T-cell (primary cell): ENCODE measurements at places on chromosomes 3 and 15. TPM values are rescaled to one million over a fixed set of nuclear protein-coding genes. Genes with fewer than 3 reads are reported as not detected.

Gene FAM107A
- total RNA-seq: 0.09 TPM

Gene ERICH6
- not detected for total RNA-seq

Gene LARP6
- total RNA-seq: not detected

Gene ANKUB1
- not detected for total RNA-seq

Gene HESX1
- total RNA-seq: not detected

Gene CA12
- not detected for total RNA-seq

Gene IL5RA
- total RNA-seq: 1.4 TPM

GRCh38 chr3:190562866-190563510, 49.1 kb downstream of the IL1RAP start:
- no peak overlapping the region for H3K27ac ChIP-seq
- H3K36me3 ChIP-seq: no peaks in the 10 kb centered on the region
- H3K4me3 ChIP-seq: no peak overlapping the region
- H3K4me1 ChIP-seq: no peaks in the 10 kb centered on the region
- H3K27me3 ChIP-seq: no peaks in the 10 kb centered on the region
- DNase-seq: no peak

- DNase-seq: no peak
- no peaks in the 10 kb centered on the region for H3K36me3 ChIP-seq
- no peaks in the 10 kb centered on the region for H3K4me1 ChIP-seq
- no peak overlapping the region for H3K27ac ChIP-seq
- H3K4me3 ChIP-seq: no peak overlapping the region
- H3K27me3 ChIP-seq: peaks cover 10% of the 10 kb centered on the region
Observed at GRCh38 chr3:37753428-37753827, 108.3 kb upstream of the CTDSPL start.

DNA sequence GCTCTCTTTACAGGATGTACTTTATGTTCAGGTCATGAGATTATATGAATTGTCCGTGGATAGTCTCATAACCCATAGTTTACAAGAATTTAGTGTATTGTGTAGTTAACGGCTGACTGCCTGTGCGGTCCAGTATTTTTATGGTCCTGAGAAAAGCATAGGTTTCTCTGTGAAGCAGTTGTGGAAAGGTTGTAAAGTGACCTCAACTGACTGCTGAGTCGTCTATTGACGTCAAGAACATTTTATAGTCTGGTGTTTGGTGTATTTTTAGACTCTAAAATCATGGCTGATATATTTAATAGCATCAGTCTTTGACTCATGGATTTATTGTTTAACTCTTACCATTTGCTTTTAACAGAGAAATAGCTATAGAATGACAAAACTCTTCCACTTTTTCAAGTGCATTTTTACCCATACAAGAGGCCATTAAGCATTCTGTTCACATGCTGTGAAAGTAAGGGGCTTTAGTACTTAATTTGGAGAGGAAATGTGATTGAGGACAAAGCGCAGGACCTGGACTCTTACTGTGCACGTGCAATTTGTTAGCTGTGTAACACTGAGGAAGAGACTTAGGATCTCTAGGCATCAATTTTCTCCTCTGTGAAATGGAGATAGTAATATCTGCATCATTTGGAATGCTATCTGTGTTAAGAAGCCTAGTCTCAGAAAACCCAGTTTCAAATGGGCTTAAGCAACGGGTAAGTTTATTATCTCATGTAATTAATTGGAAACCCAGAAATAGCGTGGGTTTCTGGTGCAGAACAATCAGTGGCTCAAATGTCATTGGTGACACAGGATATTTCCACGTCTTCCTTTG, 240.8 kb downstream of the NFKBIZ start:
- DNase-seq: no peak
- no peaks in the 10 kb centered on the region for H3K27me3 ChIP-seq
- no peak overlapping the region for H3K27ac ChIP-seq

- peaks cover 17% of the 10 kb centered on the region for H3K4me1 ChIP-seq
- no peak overlapping the region for H3K27ac ChIP-seq
- no peak overlapping the region for H3K4me3 ChIP-seq
- no peaks in the 10 kb centered on the region for H3K36me3 ChIP-seq
Observed at GRCh38 chr15:69593981-69594966, 141.7 kb downstream of the RPLP1 start.

DNA sequence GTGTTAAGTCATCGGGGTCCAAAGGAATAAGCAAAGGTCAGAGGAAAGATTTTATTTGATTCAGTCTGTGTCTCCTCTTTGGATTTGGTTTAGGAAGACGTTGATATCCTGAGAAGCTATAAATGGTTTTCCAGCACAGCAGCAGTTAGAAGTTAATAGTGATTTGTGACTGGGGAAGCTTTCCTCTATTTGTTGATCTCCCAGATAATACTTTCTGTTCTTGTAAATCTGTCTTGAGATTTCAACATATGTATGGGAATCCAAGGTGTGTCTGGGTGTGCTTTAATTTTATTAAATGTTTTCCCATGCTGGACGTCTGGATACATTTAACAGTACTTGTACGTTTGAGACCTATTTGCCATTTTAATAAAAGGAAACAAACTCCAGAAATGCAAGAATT, 409.5 kb downstream of the ROBO1 start:
- H3K4me3 ChIP-seq: no peak overlapping the region
- H3K36me3 ChIP-seq: no peaks in the 10 kb centered on the region
- H3K4me1 ChIP-seq: no peaks in the 10 kb centered on the region
- no peak overlapping the region for H3K27ac ChIP-seq

DNA sequence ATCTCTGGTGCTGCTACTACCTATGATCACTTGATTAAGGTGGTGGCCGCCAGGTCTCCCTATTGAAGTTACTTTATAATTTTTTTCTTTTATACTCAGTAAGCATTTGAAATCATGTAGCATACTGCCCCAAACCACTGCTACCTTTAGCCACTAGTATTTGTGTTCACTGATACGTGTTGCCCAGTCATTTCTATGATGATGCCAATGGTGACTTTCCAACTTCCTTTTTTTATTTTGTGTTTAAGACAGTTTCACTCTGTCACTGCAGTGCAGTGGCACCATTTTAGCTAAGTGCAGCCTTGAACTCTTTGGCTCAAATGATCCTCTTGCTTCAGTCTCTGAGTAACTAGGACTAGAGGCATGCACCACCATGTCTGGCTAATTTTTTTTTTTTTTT, 598.2 kb downstream of the NAALADL2 start:
- DNase-seq: no peak
- no peak overlapping the region for H3K4me3 ChIP-seq
- no peak overlapping the region for H3K27ac ChIP-seq
- no peaks in the 10 kb centered on the region for H3K4me1 ChIP-seq
- no peaks in the 10 kb centered on the region for H3K36me3 ChIP-seq
- no peaks in the 10 kb centered on the region for H3K27me3 ChIP-seq

DNA sequence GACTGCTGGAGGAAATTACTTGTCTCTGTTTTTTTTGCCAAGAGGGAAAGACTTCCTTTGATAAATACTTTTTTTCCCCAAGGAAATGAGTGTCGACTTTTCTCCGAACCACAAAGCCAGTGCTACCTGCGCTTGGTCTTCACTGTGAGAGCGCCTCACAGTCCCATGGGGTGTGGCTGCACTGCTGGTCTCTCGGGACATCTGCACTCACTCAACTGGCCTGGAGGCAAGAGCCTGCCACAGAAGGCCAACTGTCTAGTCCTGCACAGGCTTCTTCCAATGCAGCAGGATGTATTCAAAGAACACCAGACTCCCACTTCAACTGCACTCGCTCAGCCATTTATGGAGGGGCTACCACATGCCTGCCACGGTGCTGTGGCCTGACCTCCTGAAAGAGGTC, 40.6 kb upstream of the CGNL1 start:
- no peak for DNase-seq
- H3K36me3 ChIP-seq: no peaks in the 10 kb centered on the region
- H3K27me3 ChIP-seq: peaks cover 48% of the 10 kb centered on the region
- no peaks in the 10 kb centered on the region for H3K4me1 ChIP-seq
- H3K4me3 ChIP-seq: no peak overlapping the region
- H3K27ac ChIP-seq: no peak overlapping the region

- no peak overlapping the region for H3K27ac ChIP-seq
- H3K36me3 ChIP-seq: no peaks in the 10 kb centered on the region
- no peaks in the 10 kb centered on the region for H3K27me3 ChIP-seq
- no peaks in the 10 kb centered on the region for H3K4me1 ChIP-seq
- DNase-seq: no peak
- H3K4me3 ChIP-seq: no peak overlapping the region
Observed at GRCh38 chr3:43970920-43971319, 270.8 kb upstream of the TOPAZ1 start.

DNA sequence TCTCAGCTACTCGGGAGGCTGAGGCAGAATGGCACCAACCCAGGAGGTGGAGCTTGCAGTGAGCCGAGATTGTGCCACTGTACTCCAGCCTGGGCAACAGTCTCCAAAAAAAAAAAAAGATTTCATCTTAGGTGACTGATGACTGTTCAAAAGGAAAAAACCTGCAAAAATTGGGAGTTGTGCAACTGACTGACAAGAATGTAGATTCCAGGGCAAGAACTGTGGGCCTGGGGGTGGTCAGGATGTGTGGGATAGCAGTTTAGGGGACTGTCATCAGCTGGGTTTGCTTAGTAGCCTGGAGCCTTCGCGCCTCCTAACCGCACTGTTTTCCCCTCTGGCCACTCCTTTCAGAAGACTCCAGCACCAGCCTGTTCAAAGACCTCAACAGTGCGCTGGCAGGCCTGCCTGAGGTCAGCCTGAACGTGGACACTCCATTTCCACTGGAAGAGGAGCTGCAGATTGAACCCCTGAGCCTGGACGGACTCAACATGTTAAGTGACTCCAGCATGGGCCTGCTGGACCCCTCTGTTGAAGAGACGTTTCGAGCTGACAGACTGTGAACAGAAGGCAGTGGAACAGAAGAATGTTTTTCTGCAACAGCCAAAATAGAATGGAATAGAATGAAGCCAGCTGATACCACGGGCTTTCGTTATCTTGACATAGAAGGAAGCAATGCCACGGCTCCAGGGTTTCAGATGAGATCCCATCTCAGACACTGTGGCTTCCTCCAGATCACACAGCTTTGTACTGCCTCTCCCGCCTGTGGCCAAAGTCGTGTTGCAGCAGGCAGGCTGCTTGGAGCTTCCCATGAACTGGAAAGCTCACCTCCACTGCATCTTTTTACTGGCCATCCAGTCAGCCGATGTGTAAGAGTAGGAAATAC, 75.3 kb upstream of the BLM start:
- no peak overlapping the region for H3K4me3 ChIP-seq
- no peak for DNase-seq
- peaks cover 57% of the 10 kb centered on the region for H3K36me3 ChIP-seq
- H3K4me1 ChIP-seq: no peaks in the 10 kb centered on the region
- no peaks in the 10 kb centered on the region for H3K27me3 ChIP-seq

DNA sequence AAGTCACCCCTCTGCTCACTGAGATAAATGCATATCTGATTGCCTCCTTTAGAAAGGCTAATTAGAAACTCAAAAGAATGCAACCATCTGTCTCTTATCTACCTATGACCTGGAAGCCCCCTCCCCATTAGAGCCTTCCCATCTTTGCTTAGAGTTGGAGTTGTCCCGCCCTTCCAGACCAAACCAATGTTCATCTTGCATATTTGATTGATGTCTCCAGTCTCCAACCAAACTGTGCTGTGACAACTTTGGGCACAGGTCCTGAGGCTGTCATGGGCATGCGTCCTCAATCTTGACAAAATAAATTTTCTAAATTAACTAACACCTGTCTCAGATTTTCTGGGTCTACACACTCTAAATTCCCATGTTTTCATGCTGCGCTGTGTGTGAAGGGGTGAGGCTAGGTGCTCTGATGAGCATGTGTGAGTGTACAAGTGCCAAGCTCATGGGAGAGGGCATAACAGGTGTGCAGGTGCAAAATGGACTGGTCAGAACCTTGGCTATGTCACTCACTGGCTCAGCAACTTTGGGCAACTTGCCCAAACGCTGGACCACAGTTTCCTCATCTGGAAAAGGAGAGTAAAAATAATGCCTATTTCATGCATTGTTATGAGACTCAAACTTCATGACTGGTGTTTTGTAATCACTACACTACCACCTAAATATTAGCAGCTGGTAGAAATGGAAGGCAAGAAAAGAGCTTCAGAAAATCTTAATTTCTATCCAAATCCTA, 7.2 kb downstream of the DAPK2 start:
- no peak for DNase-seq
- no peaks in the 10 kb centered on the region for H3K27me3 ChIP-seq
- no peaks in the 10 kb centered on the region for H3K4me1 ChIP-seq
- no peak overlapping the region for H3K27ac ChIP-seq
- H3K4me3 ChIP-seq: no peak overlapping the region

DNA sequence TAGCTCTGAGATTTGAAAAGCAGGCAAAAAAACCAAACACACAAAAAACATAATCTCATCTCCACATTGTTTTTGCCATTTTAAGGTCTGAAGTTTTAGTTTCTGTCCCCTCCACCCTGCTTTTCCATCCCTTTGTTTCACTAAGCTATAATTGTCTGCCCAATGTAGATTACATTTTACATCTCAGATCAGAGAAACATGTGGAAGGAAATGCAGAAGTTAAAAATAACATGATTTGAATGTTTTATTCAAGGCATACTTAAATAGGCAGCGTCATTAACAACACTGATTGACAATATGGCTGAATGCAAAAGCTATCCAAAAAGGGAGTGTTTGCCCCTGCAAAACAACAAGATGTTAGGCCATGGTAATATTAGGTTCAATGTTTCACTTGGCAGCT, 448.1 kb upstream of the ZNF385D start:
- H3K36me3 ChIP-seq: no peaks in the 10 kb centered on the region
- no peaks in the 10 kb centered on the region for H3K27me3 ChIP-seq
- no peaks in the 10 kb centered on the region for H3K4me1 ChIP-seq
- H3K27ac ChIP-seq: no peak overlapping the region
- no peak for DNase-seq

GRCh38 chr3:113204371-113204770, 7.0 kb upstream of the BOC start:
- no peak overlapping the region for H3K4me3 ChIP-seq
- DNase-seq: no peak
- H3K27ac ChIP-seq: no peak overlapping the region
- no peaks in the 10 kb centered on the region for H3K4me1 ChIP-seq
- peaks cover 3% of the 10 kb centered on the region for H3K27me3 ChIP-seq

GRCh38 chr3:102715030-102715697, 280.3 kb downstream of the ZPLD1 start:
- H3K36me3 ChIP-seq: no peaks in the 10 kb centered on the region
- H3K27ac ChIP-seq: no peak overlapping the region
- no peaks in the 10 kb centered on the region for H3K4me1 ChIP-seq
- H3K4me3 ChIP-seq: no peak overlapping the region

- H3K27me3 ChIP-seq: no peaks in the 10 kb centered on the region
- no peaks in the 10 kb centered on the region for H3K4me1 ChIP-seq
- H3K36me3 ChIP-seq: no peaks in the 10 kb centered on the region
- DNase-seq: no peak
- H3K27ac ChIP-seq: no peak overlapping the region
Observed at GRCh38 chr3:112802338-112802737, 44.3 kb downstream of the CD200R1L start.

- H3K4me1 ChIP-seq: no peaks in the 10 kb centered on the region
- no peak for DNase-seq
- no peak overlapping the region for H3K27ac ChIP-seq
- peaks cover 7% of the 10 kb centered on the region for H3K27me3 ChIP-seq
- no peaks in the 10 kb centered on the region for H3K36me3 ChIP-seq
Observed at GRCh38 chr15:39743611-39744010, 39.0 kb downstream of the FSIP1 start.
